ENCODE measurements at places on chromosomes 3 and 15.

DNA sequence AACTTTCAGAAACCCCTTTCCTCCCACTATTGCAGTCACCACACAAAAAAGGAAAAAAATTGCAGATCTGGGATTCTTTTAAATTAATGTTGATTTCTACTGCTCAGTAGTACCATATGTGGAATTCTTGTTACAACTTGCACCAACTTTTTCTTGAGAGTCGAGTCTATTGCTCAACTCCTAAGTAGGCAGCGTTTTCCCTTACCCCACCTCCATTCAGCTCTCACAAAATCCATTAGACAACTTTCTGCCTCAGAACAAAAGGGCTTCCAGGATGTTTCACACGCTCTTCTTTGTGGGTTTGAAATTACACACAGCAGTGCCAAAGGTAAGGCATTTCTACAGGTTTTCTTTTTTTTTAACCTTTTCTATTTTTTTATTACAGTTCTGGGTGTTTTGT is 179.5 kb downstream of the ANXA2 start:
- no peak for DNase-seq

- no peak for DNase-seq
Measured at GRCh38 chr3:69081583-69082262, 1.6 kb upstream of the UBA3 start.

- no peak for DNase-seq
Measured at GRCh38 chr15:100972975-100973350, 53.8 kb downstream of the LRRK1 start.

GRCh38 chr15:80773122-80773551 is 6.0 kb upstream of the CEMIP start:
- DNase-seq: no peak

GRCh38 chr3:185950728-185951127 is 12.9 kb upstream of the TRA2B start:
- no peak for DNase-seq

- no peak for DNase-seq
Measured at GRCh38 chr3:128067489-128067888, 15.3 kb downstream of the SEC61A1 start.

- no peak for DNase-seq
Measured at GRCh38 chr3:50627407-50628051, 10.6 kb downstream of the MAPKAPK3 start.

All from CD4-positive, alpha-beta T cell treated with Interleukin-6 for 4 hours (primary cell).